Activated CD4-positive, alpha-beta T cell treated with anti-CD3 and anti-CD28 coated beads, Interleukin-2, amount 10 ng/mL, durations not matched to agents 7 days and 5 days (primary cell): ENCODE measurements at places on chromosomes 7 and 10.

- DNase-seq = peak; percentile 84
- H3K27ac ChIP-seq = no peak overlapping the region
- H3K4me1 ChIP-seq = peaks cover 17% of the 10 kb centered on the region
These were observed 6.2 kb upstream of the AHCYL2 start for GRCh38 chr7:129218514-129219062.

DNA sequence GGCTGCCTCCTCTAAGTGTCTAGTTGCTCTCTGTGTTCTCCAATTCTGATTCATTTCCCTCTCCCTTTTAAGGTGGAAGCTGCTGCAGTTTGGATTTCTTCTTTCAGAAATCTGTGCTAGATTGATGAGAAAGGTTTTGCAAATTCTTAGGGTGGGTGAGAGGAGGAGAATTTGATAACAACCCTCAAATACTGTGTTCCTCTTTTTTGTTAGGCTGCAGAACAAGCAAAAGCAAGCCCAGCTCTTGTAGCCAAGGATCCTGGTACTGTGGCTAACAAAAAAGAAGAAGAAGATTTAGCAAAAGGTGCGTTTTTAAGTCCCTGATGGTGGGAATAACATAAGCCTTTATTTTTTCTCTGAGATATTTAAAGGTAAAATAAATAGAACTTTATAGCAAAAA lies 49.1 kb downstream of the STAM start:
- no peak overlapping the region for H3K27ac ChIP-seq
- DNase-seq = no peak
- H3K36me3 ChIP-seq = peaks cover 29% of the 10 kb centered on the region
- H3K27me3 ChIP-seq = no peaks in the 10 kb centered on the region
- no peak overlapping the region for H3K4me3 ChIP-seq

- H3K27me3 ChIP-seq = no peaks in the 10 kb centered on the region
- DNase-seq = peak; percentile 18
- peaks cover 13% of the 10 kb centered on the region for H3K4me1 ChIP-seq
- H3K4me3 ChIP-seq = no peak overlapping the region
These were observed 9.1 kb upstream of the ASIC3 start for GRCh38 chr7:151038951-151039849.

- H3K27me3 ChIP-seq = peaks cover 3% of the 10 kb centered on the region
- H3K4me3 ChIP-seq = no peak overlapping the region
- H3K36me3 ChIP-seq = no peaks in the 10 kb centered on the region
- DNase-seq = no peak
- no peaks in the 10 kb centered on the region for H3K4me1 ChIP-seq
- no peak overlapping the region for H3K27ac ChIP-seq
These were observed 165.0 kb upstream of the HDAC9 start for GRCh38 chr7:18330548-18330947.
